AG04449 (cell line): ENCODE measurements at places on chromosomes 4 and X.
A peak's percentile ranks its signal among the peaks of the same experiment; 100 is the strongest.

DNA sequence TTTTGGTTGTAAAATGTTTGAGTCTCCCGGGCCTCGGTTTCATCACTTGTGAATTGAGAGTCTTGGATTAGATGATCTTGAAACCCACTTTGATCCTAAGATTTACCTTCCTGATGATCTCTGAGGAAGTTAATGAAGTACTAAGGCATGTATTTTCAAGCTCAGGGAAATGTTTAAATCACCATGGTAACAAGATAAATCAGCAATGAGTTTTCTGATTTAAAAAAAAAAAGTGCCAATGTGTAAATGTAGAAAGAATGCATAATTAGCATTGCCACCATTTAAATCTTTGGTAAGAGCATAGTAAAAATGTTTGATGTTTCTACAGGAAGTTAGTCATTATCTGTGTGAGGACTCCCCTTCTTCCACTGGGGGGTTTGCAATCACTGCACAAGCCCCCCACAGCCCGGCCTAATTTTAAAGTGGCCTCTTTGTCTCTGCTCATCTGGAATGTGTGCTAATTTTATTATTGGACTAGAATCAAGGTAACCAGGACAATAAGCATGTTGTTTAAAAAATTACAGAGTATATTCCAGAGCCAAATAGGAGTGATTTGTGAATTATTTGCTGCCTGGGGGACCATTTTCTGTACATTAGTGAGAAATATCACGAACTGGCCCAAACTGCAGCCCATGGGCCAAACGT, 93.6 kb downstream of the SLC34A2 start:
- no peak for DNase-seq

- no peak for DNase-seq
These were observed 13.0 kb upstream of the KDR start for GRCh38 chr4:55138367-55138766.

GRCh38 chr4:160375772-160376452, 1273.0 kb downstream of the RAPGEF2 start:
- no peak for DNase-seq

- no peak for DNase-seq
These were observed 30.6 kb downstream of the THAP9 start for GRCh38 chr4:82930848-82931755.

GRCh38 chrX:10620121-10620699, at the start of gene MID1:
TSS of gene MID1 (minus strand) at chrX:10620585. CDS start at chrX:10567547, 53,038 bp downstream.
- no peak for DNase-seq

- no peak for DNase-seq
These were observed 32.0 kb downstream of the CEP135 start for GRCh38 chr4:55980725-55981124.

DNA sequence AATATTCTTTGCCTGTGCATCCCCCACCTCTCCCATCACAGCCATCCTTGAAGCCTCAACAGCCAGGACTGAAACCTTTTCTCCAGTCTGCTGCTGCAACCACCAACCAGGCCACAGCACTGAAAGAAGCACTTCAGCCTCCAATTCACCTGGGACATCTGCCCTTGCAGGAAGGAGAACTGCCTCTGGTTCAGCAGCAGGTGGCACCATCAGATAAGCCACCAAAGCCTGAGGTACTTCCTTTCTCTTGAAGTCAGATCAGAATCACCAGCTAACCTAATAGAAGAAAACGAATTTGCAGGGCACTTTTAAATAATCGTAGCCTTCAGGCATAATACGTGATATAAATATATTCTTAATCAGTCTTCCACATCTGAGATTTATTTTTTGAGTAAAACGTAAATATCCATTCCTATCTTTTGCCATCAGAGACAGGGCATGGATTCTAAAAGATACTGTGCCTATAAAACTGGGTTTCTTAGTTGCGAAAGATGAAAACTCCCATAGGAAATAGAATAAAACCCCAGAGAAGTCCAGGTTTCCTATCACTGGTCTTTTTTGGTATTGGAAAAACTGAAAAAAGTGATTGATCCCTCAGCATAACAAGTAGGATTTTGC, 9.5 kb downstream of the AMBN start:
- DNase-seq: peak; percentile 26

DNA sequence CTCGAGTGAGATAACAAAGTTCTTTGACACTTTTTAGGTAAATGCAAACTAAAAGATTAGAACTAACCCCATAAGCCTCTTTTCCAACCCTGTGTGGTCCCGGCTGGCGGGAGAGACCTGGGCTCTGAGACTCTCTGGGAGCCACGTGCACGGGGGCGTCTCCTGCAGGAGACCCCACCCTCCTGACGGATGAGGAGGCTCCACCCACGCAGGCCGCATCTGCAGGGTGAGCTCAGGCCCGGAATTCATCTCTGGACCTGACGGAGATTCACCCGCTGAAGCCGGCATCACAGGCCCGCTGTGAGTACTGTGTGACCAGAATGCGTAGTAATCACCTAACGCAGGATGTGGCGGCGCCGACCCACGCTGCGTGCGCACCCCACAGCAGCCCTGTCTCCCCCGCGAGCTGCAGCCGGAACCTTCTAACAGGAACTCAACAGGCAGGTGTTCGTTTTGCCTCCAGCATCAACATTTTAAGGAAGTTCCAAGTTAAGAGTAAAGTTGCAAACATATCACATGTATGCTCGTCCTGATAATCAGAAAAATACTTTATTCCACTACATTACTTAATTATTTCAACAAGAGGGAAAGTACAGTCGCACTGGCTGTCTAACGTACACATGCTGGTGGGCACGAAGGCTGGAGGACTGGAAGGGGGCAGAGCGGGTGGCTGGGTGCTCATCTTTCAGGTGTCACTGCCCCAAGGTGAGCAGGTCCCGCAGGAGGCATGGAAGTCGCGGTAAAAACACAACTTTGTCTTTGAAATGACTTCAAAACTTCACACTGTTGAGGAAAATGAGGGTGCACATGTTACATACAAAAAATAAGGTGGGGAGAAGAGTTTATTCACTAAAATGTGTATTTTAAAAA, 44.5 kb downstream of the FGFRL1 start:
- no peak for DNase-seq

- no peak for DNase-seq
These were observed 13.8 kb downstream of the TLR10 start for GRCh38 chr4:38768968-38769394.

DNA sequence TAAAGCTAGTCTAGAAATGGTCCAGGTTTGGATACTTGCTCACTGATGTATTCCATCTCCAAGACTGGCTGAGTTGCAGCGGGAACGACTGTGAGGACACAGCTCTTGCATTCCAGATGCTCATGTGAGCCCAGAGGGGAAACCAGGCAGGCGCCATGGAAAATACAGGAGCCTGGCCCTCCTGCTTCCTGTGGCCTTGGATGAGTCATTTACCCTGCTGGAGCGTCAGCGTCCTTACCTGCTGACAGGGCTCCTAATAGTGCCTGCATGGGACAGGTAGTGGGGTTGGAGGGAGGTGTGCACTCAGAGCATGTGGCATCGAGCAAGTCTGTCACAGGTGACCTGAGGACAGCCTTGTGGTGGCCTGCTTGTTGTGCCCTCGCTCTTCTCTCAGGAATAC, 69.4 kb downstream of the NSG1 start:
- DNase-seq: no peak

DNA sequence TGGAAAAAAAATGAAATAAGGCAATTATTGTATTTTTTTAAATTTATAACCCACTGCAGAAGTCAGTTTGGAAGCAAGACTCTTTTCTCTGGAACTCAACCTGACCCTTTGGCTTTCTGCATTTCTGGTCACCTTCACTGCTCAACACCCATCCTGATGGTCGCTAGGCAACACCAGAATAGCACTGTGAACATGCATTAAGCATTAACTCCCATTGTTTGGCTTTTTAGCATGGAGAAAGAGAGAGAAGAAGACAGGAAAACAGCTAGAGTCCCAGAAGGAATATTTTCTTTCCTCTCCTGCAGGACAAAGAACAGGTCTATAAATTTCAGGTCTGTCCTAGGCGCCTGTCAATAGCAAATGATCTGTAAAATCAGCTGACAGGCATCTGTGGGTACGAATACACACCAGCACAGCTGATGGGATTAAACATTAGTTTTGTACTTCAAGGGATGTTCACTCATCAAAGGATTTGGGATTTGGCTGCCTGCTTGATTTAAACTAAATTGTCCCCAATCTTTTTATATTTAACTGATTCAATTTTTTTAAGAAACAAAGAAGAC, 137.2 kb upstream of the ETNPPL start:
- no peak for DNase-seq

DNA sequence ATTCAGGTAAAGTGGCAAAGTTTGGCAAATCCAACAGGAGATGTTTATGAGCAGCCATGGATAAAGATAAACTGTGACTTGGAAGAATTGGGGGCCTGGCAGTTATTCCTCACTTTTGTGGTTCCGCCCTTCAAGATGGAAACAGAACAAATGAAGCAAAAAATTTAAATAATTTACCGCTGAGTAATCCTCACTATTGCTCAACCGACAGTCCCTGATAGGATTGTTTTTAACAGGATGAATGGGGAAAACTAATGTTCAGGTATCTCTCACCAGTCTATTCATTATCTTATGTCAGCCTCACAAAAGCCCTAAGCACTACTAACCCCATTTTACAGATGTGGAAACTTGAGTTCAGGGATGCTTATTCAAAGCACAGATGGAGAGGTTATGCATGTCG, 90.8 kb downstream of the FNIP2 start:
- DNase-seq: no peak

- DNase-seq: no peak
These were observed 118.1 kb downstream of the ENPP6 start for GRCh38 chr4:184099535-184099966.

DNA sequence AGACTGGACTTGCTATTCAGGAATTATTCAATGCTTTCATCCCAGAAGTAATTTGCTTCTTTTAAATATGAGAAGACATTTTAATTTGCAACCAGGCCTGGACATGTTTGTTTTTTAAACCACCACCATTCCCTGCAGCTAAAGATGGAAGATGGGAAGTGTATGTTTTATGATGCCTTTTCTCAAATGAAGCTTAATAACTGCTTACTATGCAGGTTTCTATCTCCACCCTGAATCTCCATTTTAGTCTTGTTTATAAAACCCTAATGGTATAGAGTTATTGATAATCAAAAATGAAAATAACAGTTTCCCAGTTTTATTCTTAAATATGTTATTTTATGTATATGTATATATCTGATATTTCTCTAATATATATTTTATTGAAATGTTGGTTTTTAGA, 418.9 kb downstream of the C4orf33 start:
- no peak for DNase-seq

GRCh38 chr4:139715746-139716391, 50.2 kb downstream of the MGST2 start:
- DNase-seq: no peak

DNA sequence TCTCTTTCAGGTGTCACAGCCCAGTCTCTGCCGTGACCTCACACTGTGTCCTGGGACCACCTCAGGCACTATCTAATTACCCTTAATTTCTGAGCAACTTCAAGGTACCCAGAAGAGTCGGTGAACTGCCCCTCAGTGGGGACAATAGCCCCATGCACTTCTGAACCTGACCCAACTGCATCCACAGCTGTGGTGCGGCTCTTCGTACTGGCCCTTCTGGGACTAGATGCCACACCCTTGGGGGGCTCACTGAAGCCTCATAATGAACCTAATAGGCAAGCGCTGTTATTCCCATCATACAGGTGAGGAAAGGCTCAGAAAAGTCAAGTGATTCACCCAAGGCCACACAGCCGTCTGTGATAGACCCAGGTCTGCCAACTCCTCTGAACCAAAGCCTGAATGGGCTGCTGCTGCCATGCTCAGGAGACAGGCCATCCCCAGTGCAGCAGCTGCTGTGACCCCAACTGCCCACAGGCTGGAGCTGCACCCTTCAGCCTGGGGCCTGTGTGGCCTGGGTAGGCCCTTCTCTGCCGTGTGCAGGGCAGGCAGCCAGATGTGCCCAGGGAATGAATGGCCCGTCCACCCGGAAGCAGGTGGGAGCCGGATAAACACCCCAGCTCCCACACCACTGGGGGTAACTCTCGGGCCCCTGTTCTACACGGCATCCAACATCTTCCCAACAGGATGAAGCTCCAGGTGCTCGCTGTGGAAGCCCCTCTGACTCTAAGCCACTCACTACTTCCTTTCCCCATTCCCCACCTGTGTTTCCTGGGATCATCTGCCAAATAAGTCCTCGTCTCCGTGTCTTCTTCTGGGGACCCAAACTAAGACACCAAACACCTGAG, 35.9 kb downstream of the HMX1 start:
- no peak for DNase-seq

DNA sequence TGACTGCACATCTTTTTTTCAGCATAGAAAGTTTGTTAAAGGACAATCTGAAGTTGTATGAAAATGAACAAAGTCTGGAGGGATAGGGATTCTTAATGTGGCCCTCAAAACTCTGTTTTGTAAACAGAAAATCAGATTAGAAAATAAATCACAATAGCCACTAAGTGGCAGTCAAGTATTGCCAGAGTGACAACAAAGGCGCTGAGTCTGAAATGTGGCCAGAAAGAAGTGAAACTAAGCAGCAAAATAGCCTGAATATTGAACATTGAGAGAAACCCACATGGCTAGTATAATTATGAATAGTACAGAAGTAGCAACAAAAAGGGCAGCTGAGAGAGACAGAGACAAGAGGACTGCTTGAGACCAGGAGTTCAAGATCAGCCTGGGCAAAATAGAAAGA, 81.1 kb upstream of the CT45A1 start:
- DNase-seq: no peak

DNA sequence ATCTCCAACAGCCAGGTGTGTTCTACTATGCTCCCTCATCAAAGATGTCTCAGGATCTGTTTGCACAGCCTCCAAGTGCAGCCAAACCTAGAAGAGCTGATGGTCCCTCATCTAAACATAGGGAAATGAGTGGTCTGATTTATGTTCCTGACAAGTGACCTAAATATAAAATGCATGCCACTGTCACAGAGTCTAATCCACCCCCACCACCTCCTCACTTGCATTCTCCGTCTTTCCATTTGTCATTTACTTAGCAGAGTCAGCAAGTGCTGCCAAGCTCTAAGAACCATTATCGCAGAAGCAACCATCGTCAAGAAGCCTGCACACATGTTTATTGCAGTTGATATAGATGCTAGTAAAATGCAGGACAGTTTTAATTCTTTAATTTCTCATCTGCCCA, 33.1 kb upstream of the VCX3A start:
- no peak for DNase-seq
